Left renal cortex interstitium (tissue), 4 donors: ENCODE measurements at places on chromosomes 3 and 15.

DNA sequence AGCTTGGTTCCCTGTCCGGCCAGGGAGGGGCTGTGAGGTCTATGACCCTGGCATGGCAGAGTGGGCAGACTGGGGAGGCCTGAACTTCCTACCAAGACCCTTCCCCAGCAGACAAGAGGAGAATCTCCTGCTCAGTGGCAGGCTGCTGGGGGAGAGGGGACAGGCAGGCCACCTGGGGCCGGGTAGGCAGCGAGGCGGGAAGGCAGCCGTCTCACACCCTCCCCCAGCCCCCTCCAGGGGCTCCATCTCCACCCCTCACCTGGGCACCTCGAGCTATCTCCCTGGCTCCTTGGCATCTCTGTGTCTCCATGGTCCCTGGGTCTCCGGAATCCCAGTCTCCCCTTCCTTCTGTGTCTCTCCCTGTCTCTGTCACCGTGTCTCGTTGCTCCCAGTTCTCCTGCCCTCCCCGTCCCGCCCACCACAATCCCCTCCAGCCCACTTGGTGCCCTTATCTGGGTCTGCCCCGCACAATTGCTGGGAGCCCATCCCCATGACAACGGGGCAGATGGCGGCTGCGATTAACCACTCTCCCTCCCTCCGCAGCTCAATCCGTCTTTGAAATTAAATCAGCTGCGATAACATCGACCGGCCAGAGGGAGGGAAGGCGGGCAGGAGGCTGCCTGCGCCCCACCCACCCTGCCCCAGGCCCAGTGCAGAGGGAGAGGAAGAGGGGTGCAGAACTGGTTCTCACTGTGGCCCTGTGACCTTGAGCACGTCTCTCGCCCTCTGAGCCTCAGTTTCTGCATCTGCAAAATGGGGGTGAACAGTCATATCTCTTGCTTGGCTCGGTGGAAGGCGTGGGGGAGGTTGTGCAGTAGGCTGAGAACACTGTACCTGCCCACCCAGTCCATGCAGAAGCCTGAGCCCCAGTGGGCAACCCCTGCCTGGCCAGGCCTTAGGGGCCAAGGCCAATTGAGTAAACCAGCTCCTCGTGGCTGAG, 9.6 kb downstream of the DNAJB8 start:
- no peak for DNase-seq

DNA sequence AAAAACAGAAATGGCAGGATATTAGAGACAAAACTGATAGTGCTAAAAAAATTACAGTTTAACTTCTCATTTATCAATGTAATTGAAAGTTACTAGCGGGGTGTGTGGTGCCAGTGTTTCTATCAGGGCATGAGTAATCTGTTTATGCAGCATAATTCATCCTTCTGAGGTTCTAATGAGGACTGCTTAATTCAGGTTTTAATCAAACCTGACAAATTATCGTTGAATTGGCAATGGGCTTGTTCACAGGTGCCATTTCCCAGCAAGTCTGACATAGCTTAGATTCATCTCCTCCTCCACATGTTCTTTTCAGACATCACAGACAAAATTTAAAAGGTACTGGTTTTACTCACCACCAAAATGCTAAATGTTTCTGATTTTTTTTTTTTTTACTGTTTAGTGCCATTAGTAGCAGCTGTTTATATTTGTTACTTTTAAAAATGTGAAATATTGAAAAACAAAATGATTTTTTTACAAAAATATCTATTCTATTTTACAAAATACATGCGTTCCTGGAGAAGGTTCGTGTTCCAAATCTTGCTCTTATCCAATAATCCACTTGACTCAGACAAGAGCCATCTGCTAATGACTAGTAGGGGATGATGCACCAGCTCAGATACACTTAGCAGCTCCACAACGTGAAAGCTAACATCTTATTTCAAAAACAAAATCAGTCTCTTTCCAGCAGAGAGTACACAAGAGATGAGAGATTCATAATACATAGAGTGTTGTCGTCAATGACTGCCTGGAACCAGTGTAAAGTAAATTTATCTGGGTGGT, 447.7 kb upstream of the DPPA4 start:
- no peak for DNase-seq

- no peak for DNase-seq
These were observed 64.2 kb downstream of the MYO5A start for GRCh38 chr15:52464478-52464877.

DNA sequence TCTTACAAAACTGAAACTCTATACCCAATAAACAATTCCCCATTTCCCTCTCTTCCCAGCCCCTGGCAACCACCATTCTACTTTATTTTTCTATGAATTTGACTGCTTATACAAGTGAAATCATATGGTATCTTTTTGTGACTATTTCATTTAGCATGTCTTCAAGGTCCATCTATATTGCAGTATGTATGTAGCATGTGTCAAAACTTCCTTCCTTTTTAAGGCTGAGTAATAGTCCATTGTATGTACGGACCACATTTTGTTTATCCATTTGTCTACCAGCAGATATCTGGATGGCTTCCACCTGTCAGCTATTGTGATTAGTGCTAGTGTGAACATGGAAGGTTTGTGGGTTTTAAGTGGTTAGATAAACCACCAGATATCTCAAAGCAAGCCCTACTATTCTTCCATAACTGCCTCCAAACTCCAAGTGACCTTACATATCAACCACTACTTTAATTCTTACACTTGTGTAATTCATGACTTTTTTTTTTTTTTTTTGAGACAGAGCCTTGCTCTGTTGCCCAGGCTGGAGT, 134.7 kb downstream of the TMCC1 start:
- no peak for DNase-seq

- no peak for DNase-seq
These were observed 10.5 kb downstream of the NR2C2 start for GRCh38 chr3:14957925-14958324.

DNA sequence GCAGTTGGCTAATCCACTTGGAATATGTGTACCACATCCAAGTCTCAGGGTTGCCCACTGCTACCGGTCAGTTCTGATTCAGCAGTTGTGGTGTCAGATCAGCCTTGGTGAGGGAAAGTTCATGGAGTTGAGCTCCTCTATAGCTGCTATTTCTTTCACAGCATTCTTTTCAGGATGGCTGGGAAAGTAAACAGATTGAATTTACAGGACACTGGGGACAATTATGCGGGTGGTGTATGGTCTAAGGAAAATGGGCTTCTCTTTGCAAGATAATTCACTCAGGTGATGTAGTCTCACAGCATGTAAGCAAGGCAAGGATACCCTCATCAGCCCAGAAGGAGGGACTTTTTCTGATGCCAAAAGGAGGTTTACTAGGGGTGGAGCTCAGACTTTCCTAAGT, 249.9 kb downstream of the DOCK3 start:
- no peak for DNase-seq

DNA sequence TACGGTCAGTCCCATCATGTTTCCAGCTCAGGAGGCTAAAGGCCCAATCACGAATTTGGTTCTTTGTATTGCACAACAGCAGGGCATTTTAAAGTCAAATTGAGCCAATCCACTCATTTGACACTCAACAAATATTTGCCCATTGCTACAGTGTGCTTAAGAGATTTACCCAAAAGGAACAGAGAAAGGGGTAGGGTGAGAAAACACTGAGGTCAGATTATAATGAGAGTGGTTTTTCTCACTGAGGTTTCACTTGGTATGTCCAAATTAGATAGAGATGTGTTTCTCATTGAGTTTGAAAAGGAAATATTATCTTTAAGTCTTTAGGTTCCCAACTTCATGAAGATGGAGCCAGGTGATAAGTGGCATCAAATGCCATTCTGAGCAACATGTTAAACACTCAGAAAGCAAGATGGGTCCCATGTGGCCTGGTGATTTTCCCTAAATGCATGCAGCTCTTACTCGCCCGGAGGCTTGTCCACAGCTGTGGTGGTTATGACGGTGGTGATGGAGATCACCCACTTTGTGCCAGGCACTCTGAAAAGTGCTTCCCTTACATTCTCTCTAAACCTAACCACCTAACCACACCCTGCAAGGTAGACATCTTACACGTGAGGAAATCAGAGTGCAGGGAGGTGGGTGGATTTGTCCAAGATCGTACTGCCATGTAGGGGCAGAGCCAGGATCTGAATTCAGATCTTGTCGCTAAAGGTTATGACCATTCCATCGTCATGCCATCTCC, 31.2 kb upstream of the USP3 start:
- no peak for DNase-seq

GRCh38 chr3:51962854-51963530, 4.3 kb downstream of the PCBP4 start:
- no peak for DNase-seq

- no peak for DNase-seq
These were observed 435.2 kb upstream of the DPPA4 start for GRCh38 chr3:109772520-109772919.

GRCh38 chr3:180332608-180333007, 269.4 kb upstream of the TTC14 start:
- no peak for DNase-seq

GRCh38 chr15:34802371-34802770, 7.0 kb upstream of the ACTC1 start:
- no peak for DNase-seq

- no peak for DNase-seq
These were observed 32.0 kb downstream of the KCNMB2 start for GRCh38 chr3:178568155-178568731.

DNA sequence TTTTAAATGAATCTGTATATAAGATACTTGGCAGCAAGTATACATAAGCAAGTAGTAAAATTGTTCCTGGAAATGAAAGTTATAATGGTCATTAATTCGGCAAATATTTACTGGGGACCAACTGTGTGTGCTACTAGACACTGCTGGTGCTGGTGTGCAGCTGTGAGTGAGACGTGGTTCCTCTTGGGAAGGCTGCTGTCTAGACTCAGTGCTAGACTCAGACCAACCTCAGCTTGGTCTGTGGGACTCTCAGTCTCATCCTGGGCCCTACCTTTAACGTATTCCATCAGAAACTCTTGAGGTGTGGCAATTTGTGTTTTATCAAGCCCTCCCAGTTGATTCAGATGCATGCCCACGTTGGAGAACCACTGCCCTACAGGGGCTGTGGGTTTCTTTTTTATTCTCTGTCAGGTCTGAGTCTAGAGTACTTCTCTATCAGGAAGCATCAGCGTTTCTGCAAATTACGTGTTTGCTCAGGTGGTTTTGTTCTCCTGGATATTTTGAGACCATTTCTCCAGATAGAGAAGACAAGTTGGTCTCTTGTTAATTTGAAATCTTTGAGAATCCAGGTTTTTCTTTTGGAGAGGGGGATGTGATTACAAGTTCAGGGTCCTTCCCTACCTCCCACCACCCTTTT, 6.8 kb downstream of the TLNRD1 start:
- DNase-seq: no peak

DNA sequence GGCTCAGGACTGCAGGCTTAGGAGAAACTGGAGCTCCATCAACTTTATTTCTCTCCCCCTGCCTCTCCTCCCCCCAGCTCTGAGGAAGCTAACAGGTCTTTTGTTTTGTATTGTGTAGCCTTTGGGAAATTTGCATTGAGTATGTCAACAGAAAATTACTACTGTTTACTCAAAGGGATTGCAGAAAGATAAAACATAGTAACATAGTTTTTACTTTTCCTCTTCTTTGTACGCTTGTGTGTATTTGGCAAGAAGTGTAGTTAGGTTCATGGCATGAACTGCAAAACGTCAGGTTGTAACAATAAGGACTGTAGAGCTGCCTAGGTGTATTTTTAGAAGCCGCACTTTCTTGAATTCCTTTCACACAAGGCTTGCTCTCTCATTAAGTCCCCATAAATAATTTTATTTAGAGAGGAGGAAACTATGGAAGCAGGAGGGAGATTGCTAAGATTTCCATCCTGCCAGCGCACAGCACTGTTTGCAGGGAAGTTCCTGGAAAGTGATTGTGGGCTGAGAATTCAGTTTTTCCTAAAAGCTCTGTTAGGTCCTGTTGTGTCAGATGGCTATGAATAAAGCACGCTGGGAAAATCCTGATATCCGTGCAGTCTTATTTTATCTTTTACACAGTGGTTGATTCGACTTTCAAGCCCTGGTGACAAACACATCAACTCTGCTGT, 21.1 kb upstream of the SATB1 start:
- no peak for DNase-seq

DNA sequence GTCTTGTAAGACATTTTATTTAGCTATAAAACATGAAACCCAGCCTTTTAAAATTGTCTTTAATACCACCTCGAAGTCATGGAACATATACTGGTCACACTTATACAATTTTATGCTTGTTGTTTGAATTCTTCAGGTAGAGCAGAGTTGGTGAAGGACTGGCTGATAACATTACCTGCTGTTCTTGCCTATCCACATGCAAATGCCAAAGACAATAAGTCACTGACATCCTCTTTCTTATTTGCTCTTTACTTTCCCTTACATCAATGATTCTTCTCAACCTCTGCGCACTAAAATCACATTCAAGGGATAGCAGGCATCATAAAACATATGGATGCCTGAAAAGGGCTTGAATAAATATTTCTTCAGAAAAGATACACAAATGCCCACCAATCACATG, 392.5 kb upstream of the ATP11B start:
- DNase-seq: no peak

GRCh38 chr15:84599906-84600305, 903 bp upstream of the ZSCAN2 start:
- no peak for DNase-seq

DNA sequence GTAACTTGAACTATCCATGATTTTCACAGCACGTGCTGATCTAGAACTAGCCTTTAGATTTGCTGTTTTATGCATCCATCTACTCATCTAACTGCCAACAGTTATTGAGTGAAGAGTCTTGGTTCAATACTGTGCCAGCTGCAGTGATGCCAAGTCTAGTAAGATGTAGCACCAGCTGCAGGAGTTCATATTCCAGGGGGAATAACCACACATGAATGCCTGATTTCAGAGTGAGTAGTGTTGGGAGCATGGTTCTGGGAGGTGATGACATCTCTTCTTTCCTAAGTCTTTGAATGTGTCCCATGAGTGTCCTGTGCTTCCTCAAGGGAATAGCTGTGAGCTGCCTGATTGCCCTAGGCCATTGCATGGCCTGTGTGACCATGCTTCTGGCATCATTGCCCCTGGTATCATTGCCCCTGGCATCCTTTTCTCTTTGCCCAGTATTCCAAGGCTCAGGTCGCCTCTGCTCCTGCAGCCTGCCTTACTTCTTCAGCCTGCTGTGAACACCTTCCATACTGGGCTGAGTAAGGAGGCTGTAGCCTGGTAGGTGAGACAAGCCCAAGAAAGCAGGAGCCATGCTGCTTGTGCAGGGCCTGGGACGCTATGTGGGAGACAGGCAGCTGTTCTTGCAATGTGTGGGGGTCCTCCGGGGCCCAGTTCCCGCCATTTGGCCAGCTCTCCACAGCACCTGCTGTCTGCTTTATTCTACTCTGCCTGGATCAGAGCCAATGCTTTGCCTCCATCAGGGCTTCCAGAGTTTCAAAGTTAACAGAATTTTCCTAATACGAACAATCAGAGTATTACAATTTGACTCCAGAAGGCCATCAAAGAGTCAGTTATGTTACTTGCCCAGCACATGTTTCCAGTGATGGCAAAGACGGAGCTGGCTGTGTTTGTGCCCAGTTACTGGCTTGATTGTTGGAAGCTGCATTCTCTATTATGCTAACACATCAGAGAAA, 73.2 kb downstream of the CLSTN2 start:
- no peak for DNase-seq

- no peak for DNase-seq
These were observed 498 bp downstream of the PDE12 start for GRCh38 chr3:57556459-57557084.
